ENCODE measurements at places on chromosomes 6 and 20.

DNA sequence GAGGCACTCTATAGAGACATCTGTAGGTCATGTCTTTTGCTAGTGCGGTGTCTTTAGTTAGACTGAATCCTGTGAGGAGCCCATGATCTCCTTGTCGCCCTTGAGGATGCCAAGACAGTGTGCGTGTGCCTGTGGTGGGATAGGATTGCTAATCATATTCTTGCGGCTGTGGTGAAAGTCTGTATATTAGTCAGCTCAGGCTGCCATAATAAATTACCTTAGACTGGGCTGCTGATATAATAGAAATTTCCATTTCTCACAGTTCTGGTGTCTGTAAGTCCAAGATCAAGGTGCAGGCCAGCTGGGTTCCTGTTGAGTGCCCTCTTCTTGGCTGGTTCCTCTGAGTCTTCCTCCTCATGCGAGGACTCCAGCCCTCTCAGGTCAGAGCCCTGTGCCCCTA is 141.2 kb downstream of the JARID2 start:
- DNase-seq, result no peak

- no peak for DNase-seq
Observed at GRCh38 chr20:37315452-37316110, 26.1 kb downstream of the MANBAL start.

DNA sequence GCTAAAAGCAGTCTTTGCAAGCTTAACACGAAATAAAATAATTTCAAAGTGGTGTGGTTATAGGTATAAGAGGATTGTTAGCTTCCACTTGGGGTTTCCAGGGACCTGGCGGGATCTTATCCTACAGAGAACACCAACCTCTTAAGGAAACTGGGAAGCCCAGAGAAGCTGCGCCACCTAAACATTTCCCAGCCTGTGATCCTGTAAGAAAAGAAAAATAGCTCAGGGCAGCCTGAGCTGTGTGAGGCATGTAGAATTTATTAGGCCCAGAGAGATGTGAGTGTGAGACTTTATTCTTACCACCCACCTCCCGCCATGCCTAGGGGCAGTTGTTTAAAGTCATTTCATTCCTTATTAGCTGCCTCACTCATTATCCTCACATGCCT is 54.1 kb downstream of the CCN2 start:
- no peak for DNase-seq

- DNase-seq, result no peak
Observed at GRCh38 chr20:1505361-1505760, 14.1 kb upstream of the SIRPB2 start.

- DNase-seq, result no peak
Observed at GRCh38 chr20:2610941-2611720, 41.3 kb upstream of the NOP56 start.

GRCh38 chr6:162118706-162119105 is 608.9 kb downstream of the PRKN start:
- DNase-seq, result no peak

GRCh38 chr6:20180935-20181334 is 31.3 kb downstream of the MBOAT1 start:
- no peak for DNase-seq

- DNase-seq, result no peak
Observed at GRCh38 chr6:151052021-151052646, 186.6 kb downstream of the MTHFD1L start.

DNA sequence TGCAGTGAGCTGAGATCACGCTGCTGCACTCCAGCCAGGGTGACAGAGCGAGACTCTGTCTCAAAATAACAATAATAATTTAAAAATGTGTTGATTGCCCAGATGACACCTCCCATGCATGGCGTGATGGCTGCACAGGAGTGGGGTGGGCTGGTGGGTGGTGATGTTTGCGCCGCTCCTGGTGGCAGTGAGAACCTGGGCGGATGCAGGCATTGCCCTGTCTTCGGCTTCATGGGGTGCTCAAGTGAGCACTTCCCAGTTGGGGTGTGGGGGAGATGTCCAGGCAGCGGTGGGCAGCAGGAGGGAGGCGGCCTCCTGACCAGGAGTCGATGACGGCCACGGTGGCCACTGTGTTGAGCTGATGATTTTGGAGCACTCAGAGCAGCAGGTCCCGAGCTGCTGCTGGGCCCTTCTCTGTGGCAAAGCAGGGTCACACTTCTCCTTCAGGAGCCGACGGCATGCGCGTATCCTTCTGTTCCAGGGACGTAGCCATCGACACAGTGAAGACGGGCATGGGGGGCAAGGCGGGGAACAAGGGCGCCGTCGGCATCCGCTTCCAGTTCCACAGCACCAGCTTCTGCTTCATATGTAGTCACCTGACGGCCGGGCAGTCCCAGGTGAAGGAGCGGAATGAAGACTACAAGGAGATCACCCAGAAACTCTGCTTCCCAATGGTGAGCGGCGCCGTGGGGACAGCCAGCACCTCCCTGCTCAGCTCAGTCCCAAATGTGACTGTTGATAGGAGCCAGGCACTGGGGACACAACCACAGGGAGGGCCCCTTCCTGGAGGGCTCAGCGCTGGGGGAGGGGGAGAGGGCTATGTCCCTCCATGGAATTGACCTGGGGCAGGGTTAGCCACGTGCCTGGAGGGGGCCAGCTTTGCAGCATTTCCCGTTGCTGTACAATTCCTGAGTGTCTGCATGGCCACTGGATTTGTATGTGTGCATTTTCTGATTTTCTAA is 89.7 kb downstream of the SYNJ2 start:
- DNase-seq, result no peak

GRCh38 chr6:89242574-89243330 is 25.6 kb upstream of the GABRR1 start:
- DNase-seq, result no peak

- no peak for DNase-seq
Observed at GRCh38 chr20:24102749-24103333, 114.3 kb upstream of the GGTLC1 start.

GRCh38 chr6:25601800-25602673 is 50.0 kb upstream of the SCGN start:
- DNase-seq, result no peak

DNA sequence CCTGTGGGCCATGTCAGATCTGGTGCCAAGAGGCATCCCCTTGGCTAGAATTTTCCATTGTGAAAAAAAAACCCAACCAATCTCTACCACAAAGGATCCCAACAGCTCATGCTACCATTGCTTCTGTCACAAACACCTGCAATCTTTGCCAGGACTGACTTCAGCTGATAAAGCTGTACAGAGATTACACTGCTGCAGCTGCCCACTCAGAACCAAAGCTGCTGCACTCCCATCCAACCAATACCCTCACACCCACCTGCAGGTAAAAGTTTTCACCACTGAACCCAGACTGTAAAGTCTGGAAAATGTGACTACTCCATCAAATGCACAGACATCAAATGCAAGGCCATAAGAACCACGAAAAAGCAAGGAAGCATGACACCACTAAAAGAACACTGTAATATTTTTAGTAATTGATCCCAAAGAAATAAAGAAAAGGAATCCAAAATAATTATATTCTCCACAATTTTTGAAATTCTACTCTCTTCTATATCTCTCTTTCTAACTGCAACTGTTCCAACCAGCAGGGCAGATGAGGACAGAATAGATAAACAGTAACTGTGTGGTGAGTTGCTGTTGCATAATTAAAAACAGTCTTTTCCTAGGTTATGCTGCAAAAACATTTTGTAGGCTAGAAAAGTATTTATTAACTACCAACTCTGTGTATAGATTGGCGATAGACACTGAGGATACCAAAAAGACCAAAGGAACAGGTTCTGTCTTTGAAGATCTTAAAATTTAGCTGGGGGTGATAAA is 128.0 kb upstream of the MCHR2 start:
- DNase-seq, result no peak

- no peak for DNase-seq
Observed at GRCh38 chr6:136757150-136757549, 35.1 kb downstream of the MAP3K5 start.

- no peak for DNase-seq
Observed at GRCh38 chr6:85395746-85396145, 54.1 kb upstream of the NT5E start.

DNA sequence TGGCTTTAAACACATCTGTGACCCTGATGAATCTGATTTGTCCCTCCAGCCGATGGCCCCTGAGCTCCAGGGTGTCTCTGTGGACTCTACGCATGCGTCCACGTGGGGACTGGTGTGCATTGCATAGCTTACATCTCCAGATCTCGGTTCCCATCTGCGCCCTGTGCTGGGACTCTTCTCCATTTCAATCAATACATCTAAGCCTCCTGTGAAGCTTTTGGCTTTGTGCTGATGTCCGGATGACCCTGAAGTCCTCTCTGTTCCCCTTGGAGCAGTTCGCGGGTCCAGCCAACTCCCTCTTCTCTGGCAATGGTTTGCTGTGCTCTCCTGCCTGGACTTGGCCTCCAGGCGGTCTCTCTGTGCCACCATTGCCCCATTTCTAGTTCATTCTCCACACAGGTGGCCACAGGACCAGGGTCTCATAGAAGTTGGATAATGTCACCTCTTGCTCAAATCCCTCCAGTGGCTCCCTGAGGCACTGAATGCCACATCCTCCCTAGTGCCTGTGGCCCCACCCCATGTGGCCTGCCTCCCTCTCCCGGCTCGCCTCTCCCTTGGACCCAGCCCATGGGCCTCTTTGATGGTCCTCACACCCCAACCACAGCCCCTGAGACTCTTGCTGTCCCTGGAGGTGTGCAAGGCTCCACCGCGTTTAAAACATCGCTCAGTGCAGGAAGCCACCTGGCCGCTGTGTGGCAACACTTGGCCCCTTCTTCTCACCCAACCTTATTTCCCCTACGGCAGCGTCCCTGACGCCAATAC is 155.4 kb downstream of the SYCP2 start:
- DNase-seq, result no peak

- no peak for DNase-seq
Observed at GRCh38 chr6:119533603-119534279, 184.2 kb upstream of the MAN1A1 start.

DNA sequence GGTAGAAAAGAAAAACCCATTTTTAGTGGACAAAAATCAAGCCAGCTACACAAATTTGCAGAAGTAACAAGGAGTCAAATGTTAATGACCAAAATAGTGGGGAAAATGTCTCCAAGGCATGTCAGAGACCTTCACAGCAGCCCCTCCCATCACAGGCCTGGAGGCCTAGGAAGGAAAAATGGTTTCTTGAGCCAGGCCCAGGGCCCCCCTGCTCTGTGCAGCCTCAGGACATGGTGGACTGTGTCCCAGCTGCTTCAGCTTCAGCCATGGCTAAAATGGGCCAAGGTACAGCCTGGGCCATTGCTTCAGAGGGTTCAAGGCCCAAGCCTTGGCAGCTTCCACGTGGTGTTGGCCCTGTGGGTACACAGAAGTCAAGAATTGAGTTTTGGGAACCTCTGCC is 82.5 kb upstream of the CLVS2 start:
- DNase-seq, result no peak

DNA sequence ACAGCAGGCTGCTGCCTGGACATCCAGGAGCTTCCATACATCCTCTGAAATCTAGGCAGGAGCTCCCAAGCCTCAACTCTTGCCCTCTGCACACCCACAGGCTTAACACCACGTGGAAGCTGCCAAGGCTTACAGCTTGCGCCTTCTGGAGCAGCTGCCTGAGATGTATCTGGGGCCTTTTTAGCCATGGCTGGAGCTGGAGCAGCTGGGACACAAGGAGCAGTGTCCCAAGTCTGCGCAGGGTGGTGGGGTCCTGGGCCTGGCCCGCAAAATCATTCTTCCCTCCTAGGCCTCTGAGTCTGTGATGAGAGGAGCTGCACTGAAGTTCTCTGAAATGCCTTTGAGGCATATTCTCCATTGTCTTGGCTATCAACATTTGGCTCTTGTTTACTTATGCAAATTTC is 255.0 kb downstream of the DLL1 start:
- no peak for DNase-seq

DNA sequence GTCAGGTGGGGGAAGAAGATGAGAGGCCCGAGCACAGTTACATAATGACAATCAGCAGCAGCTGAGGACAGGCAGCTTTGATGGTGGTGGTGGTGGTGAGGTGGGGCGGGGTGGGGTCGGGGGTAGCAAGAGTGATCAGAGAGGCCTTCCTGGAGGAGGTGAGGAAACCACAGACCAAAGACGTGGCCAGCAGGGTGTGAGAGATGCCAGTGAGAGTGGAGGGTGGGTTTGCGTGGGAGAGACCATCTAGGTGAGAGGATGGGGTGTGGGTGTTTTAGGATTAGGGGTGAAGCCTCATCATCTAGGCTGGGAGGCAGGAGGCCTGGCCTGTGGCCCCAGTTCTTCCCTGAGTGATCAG is 76.0 kb upstream of the TOX2 start:
- no peak for DNase-seq

DNA sequence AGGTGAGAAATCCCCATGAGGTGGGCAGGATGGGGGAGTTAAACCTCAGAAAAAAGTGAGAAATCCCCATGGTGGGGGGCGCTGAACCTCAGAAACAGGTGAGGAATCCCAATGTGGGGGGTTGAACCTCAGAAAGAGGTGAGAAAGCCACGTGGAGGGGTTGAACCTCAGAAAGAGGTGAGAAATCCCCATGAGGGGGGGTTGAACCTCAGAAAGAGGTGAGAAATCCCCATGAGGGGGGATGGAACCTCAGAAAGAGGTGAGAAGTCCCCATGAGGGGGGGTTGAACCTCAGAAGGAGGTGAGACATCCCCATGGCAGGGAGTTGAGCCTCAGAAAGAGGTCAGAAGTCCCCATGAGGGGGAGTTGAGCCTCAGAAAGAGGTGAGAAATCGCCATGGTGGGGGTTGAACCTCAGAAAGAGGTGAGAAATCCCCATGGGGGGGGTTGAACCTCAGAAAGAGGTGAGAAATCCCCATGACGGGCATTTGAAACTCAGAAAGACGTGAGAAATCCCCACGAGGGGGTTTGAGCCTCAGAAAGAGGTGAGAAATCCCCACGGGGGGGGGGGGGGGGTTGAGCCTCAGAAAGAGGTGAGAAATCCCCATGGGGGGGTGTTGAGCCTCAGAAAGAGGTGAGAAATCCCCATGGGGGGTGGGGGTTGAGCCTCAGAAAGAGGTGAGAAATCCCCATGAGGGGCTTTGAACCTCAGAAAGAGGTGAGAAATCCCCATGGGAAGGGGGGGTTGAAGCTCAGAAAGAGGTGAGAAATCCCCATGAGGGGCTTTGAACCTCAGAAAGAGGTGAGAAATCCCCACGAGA is 14.3 kb upstream of the GOPC start:
- DNase-seq, result no peak

DNA sequence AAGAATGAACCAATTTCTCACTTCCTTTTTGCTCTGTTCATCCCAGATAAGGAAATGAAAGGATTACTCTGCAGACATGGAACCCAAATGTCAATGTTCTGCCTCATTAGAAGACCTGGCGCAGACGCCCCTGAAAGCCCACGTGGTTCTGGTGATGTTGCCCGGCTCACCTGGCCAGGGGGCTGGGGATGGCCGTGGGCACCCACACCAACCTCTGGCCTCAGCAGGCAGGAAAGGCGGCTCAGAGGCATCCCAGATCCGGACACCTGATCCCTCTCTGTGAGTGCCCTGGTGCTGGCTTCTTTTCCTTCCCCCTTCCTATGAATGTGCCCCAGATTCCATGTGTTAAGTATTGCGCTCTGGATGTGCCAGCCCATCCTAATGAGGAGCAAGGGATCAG is 33.6 kb downstream of the CDH4 start:
- no peak for DNase-seq
